Transverse colon (tissue), 4 donors: ENCODE measurements at places on chromosomes 1 and 21. TPM values are rescaled to one million over a fixed set of nuclear protein-coding genes. Genes with fewer than 3 reads are reported as not detected.

The PMF1 gene
- 64.3 TPM for total RNA-seq

The C2CD2 gene
- 3.0 TPM for total RNA-seq

DNA sequence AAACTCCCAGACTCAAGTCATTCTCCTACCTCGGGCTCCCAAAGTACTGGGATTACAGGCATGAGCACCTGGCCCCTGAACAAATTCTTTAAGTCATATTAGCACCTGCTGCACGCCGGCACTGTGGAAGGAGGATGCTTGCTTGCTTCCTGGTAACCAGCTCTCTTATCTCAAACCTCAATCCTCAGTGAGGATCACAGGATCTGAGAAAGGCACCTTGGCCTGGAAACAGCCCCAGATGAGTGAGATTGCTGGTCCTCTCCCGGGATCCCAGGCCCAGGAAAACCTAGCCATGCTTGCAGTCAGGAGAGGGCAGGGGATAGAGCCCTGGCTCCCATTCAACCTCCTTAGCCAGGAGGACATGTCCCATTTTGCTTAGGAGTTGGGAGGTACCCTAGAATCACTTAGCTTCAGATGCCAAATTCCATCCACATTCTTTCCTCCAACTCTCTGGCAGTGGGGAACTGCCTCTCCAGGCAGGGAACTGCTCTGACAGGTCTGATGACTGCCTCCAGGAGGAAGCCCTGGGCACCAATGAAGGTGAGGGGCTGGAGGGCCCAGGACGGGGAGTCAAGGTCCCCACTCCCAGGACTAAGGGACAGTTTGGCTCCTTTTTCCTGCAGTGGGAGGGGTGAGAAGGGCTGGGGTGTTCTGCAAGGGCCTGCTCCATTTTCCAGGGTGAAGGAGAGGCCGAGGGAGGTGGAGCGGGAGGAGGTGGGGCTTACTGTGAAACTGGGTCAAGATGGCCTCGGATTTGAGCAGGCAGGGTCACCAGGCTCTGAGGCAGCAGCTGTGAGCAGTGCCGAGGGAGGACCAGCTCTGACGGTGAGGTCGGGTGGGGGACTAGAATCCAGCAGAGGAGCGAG lies 9.5 kb downstream of the GPR37L1 start:
- DNase-seq, result peak; percentile 38
- no peaks in the 10 kb centered on the region for H3K27me3 ChIP-seq
- H3K36me3 ChIP-seq, result no peaks in the 10 kb centered on the region
- no peak overlapping the region for H3K4me3 ChIP-seq
- peak overlapping the region; percentile 90 for H3K27ac ChIP-seq

DNA sequence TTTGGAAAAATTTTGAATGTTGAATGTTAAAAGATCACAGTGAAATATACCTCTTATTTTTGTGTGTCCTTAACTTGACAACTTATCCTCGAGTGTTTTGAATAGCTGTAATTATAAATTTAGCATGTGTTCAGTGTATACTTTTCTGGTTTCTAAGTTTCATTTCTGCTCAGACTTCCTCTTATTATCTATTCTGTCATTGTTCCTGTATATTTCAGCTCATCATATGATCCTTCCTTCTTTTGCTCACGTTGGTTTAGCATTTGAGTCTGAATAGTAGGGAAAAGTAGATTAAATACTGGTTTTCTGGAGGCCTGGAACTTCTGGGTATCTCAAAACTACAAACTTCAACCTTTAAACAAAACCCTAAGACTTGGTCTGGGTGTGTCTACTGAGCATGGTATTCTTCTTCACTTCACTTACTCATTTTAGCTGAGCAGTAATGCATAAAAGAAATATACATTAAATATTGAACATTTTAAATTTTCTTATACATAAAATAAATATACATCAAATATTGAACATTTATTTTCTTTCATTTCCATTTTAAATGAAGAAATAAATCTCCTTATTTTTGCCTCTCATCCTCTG lies 3.3 kb upstream of the ATP6V1G3 start:
- H3K4me3 ChIP-seq, result no peak overlapping the region
- H3K4me1 ChIP-seq, result no peaks in the 10 kb centered on the region
- no peak overlapping the region for H3K27ac ChIP-seq
- no peaks in the 10 kb centered on the region for H3K27me3 ChIP-seq
- no peak for DNase-seq

DNA sequence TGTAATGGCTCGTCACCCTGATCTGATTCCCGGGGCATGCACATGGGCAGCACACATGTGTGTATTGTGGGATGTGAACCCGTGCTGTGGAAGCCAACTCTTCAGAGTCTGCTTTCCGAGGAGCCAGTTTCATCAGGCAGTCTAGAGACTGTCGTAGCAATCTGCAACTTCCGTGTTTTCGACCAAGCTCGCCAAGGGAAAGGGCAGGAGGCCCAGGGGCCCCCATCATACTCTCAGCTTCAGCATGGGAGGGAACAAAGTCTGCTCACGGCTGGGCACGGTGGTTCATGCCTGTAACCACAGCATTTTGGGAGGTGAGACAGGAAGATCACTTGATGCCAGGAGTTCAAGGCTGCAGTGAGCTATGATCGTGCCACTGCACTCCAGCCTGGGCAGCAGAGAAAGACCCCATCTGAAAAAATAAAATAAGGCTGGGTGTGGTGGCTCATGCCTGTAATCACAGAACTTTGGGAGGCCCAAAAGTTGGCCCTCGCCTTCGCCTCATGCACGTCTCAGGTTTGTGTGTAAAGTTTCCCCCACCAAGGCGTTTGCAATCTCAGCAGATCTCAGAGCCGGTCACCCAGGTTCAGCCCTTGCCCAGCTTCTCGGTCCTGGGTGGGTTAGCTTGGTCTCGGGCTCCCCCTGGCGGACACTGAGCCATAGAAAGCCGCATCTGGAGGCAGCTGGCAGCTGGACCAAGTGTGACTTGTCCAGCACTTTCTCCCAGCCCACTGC lies 48.5 kb upstream of the SLC25A33 start:
- H3K4me1 ChIP-seq, result peaks cover 4% of the 10 kb centered on the region
- no peaks in the 10 kb centered on the region for H3K36me3 ChIP-seq
- H3K27me3 ChIP-seq, result no peaks in the 10 kb centered on the region
- peak; percentile 94 for DNase-seq
- H3K27ac ChIP-seq, result no peak overlapping the region

GRCh38 chr21:38639571-38640354 lies 141.5 kb upstream of the ERG start:
- no peaks in the 10 kb centered on the region for H3K27me3 ChIP-seq
- H3K4me3 ChIP-seq, result no peak overlapping the region
- H3K36me3 ChIP-seq, result no peaks in the 10 kb centered on the region
- DNase-seq, result no peak
- no peaks in the 10 kb centered on the region for H3K4me1 ChIP-seq

- H3K4me1 ChIP-seq, result no peaks in the 10 kb centered on the region
- no peaks in the 10 kb centered on the region for H3K36me3 ChIP-seq
- H3K27ac ChIP-seq, result no peak overlapping the region
- DNase-seq, result no peak
- H3K4me3 ChIP-seq, result no peak overlapping the region
These were observed 64.4 kb upstream of the GRHL3 start for GRCh38 chr1:24254783-24255182.
